ENCODE measurements at places on chromosomes 4 and X.

- no peak for DNase-seq
Observed at GRCh38 chr4:95551653-95552052, 2.9 kb upstream of the UNC5C start.

- no peak for DNase-seq
Observed at GRCh38 chr4:86657382-86657781, 63.3 kb downstream of the PTPN13 start.

DNA sequence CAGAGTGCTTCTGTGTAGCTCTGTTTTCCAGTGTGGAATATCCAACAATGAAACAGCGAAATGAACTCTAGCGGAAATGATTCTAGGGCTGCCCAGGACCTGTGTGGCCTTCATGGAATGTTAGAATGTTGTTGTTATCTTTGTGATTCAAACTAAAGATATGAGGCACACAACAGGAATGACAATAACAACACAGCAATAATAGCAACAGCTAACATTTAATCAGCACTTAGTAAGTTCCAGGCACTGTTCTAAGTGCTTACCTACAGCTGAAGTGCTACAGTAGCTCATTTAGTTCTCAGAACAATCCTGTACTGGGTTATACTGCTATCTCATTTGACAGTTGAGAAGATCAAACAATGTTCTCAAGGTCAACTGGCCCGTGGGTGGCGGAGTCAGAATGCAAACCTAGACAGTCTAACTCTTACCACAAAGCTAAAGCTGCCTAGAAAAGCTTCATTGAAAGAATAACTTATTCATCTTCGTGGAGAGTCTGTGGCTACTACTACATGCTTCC lies 63.7 kb downstream of the MAML3 start:
- DNase-seq: no peak

- peak; percentile 35 for DNase-seq
Observed at GRCh38 chr4:140116442-140117104, 37.4 kb downstream of the MAML3 start.

- no peak for DNase-seq
Observed at GRCh38 chrX:150873616-150874015, 24.9 kb downstream of the CD99L2 start.

DNA sequence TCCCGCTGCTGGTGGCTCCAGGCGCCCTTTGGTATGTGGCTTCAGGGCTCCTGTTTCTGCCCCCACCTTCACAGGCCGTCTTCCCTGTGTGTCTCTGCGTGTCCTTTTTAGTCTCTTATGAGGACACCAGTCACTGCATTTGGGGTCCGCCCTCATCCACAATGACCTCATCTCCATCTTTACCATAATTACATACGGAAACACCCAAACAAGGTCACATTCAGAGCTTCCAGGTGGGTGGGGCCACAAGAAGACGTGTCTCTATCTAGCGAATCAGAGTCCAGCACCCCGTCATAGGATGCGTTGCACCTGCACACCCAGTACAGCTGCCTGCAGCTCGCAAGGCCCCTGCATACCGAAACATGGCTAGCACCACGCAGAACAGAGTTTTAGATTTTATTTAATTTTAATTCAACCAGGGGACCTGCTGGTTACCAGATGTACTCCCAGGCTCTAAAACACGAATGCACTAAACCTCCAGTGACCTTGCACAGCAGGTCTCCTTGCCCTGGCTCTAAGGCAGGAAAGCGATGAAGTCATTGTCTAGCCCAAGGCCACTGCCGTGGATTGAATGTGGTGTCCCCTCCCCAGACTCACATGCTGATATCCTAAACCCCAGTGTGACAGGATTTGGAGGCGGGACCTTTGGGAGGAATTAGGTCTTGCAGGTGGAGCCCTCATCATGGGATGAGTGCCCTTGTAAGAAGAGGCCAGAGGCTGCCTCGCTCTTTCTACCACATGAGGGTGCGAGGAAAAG lies 30.3 kb downstream of the ABLIM2 start:
- no peak for DNase-seq

GRCh38 chr4:82097504-82097903 lies 276.3 kb downstream of the HNRNPD start:
- no peak for DNase-seq
